ENCODE measurements at places on chromosomes 4 and X. TPM values are rescaled to one million over a fixed set of nuclear protein-coding genes. Genes with fewer than 3 reads are reported as not detected.
A peak's percentile ranks its signal among the peaks of the same experiment; 100 is the strongest.

Gene LRIT3
- not detected for total RNA-seq

Gene NIPAL1
- 0.14 TPM for total RNA-seq

DNA sequence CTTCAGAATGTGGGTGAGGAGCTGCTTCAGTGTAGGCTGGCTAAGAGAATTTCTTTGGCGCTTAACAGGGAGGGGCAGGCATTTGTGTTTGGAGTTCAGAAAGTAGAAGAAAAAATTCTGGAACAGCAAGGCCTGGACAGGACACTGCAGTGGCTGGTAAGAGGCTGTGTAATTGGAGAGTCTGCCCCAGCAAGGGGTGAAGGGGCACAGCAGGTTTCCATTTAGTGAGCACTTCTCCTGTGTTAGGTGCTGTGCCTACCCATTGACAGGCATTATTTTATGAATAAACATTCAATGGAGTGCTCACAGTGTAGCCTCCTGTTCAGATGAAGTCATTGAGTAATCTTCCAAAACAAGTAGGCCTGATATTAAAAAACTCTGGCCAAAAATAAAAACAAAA lies 10.7 kb upstream of the CPE start:
- DNase-seq = no peak

- DNase-seq = no peak
These were observed 25.6 kb downstream of the SORBS2 start for GRCh38 chr4:185786422-185786821.

Gene IL13RA2
- 1.5 TPM for total RNA-seq

DNA sequence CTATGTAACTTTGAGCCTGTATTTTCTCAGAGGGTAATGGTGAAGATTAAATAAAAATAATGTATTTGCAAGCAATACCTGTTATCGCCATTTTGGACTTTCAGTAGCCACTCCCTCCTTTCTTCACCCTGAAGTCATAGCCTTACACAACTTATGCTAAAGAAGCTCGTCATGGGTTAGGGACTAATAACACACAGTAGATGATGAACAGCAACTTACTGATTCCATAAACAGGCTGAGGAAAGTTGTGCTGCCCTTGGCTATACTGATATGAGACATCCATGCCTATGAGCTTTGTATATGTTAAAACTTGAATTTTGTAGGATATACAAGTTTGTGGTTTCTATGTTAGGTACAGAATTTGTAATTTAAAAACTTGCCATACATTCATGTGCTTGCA lies 31.7 kb upstream of the EIF1AX start:
- no peak for DNase-seq

Gene FAM3A
- 47.8 TPM for total RNA-seq

GRCh38 chr4:168621806-168622589 lies 125.1 kb downstream of the PALLD start:
- DNase-seq = peak; percentile 80

- DNase-seq = no peak
These were observed 137.0 kb downstream of the AMMECR1 start for GRCh38 chrX:110180928-110181310.

DNA sequence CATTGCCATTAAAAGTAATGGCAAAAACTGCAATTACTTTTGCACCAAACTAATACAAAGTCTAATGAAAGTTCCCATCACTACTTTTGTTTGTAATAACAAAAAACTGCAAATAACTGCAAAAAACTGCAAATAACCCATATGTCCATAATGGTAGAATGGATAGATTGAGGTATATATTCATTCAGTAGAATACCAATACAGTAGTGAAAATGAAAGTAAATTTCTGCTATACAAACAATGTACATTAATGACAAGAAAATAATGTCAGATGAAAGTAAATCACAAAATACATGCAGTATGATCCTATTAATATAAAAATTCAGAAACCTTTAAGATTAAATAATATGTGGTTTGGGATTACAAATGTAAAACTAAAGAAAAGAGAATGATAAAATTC lies 41.3 kb upstream of the CEP135 start:
- DNase-seq = no peak

Gene ZCCHC18
- total RNA-seq = 0.20 TPM

All from G401 (cell line).